ENCODE measurements at places on chromosomes 12 and 14.
A peak's percentile ranks its signal among the peaks of the same experiment; 100 is the strongest.

- no peak for DNase-seq
These were observed 157.3 kb upstream of the DDHD1 start for GRCh38 chr14:53310412-53310811.

- DNase-seq, result peak; percentile 84
These were observed at the start of gene INHBE for GRCh38 chr12:57454566-57455373. Gene INHBE, plus strand, starts transcription at chr12:57455307. Its CDS starts 230 bp downstream, at chr12:57455537.

- DNase-seq, result peak; percentile 42
These were observed 56.6 kb downstream of the CALM1 start for GRCh38 chr14:90453401-90453951.

GRCh38 chr12:46886541-46887041, 60.8 kb upstream of the SLC38A4 start:
- no peak for DNase-seq

DNA sequence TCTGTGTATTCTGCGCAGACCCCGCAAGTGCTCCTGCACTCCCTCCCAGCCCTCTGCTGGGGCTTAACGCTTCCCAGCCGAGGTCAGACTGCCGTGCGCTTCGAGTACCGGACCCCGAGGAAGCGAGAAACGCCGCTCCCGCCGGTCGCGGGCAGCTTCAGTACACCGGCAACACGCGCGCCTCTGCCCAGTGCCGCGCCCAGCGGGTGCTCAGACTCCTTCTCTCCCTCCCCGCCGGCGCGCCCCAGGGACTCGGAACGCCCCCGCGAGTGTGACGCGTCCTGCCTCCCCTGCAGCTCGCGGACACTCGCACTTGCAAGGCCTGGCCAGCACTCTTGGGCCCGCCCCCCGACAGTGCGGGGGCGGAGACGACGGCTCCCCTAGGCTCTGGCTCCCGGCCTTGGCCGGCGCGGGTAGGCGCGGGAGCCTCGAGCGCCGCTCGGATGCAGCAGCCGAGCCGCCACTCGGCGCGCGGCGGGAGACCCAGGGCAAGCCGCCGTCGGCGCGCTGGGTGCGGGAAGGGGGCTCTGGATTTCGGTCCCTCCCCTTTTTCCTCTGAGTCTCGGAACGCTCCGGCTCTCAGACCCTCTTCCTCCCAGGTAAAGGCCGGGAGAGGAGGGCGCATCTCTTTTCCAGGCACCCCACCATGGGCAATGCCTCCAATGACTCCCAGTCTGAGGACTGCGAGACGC, at the start of gene PTGER2:
Gene PTGER2, plus strand, starts transcription at position 410 of the 692 bp plus-strand sequence. Its CDS starts 237 bp downstream, at position 647.
- DNase-seq, result no peak

GRCh38 chr12:107129315-107129930, 36.1 kb upstream of the CRY1 start:
- DNase-seq, result no peak

- no peak for DNase-seq
These were observed 31.8 kb downstream of the LTBP2 start for GRCh38 chr14:74580275-74580672.

GRCh38 chr12:53950789-53951576, 3.7 kb upstream of the HOXC12 start:
- DNase-seq, result no peak

GRCh38 chr12:20868277-20868676, 57.8 kb downstream of the SLCO1B3 start:
- DNase-seq, result no peak

- DNase-seq, result no peak
These were observed 36.5 kb downstream of the WBP11 start for GRCh38 chr12:14766649-14767215.

DNA sequence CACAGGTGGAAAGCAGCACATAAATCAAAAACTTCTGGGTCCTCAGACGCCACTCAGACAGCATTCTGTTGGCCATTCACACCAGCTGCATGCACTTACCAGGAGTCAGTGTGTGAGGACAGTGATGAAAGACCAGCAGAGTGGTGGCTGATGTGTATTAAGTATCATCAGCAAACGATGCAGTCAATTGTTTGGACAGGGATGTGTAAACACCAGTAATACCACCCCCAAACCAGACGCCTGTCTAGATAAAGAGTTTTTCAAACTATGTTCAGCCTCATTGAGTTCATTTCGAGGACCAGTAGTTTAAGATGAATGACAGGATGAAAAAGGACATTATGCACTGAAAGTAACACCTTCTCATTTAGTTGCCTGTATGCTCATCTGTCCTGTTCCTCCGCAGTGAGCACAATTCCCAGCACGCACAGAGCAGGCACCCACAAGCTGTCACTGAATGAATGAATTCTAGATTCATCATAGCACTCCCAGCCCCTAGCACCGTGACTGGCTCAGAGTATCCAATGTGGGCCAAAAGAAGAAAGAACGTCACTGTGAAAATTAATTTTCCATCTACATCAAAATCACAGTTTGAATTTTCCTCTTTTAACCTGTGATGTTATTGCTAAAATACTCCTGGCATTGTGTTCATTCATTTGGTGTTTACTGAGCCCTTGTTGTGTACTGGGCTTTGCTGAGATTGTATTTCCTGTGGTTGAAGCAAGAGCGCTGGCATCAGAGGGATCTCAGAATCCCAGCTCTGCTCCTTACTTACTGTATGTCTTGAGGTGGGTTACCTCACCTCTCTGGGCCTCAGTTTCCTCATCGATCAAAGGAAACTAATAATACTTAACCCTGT, 124.8 kb upstream of the NOS1 start:
- no peak for DNase-seq

GRCh38 chr12:24721191-24721590, 227.7 kb downstream of the BCAT1 start:
- DNase-seq, result no peak

- DNase-seq, result no peak
These were observed 397 bp upstream of the BORCS5 start for GRCh38 chr12:12356467-12356895.

- DNase-seq, result no peak
These were observed 226.0 kb upstream of the PDE3A start for GRCh38 chr12:20142316-20142715.

GRCh38 chr12:43370263-43370662, 181.7 kb downstream of the ADAMTS20 start:
- DNase-seq, result no peak

- DNase-seq, result peak; percentile 27
These were observed 225.0 kb upstream of the GRIP1 start for GRCh38 chr12:66903782-66904396.

DNA sequence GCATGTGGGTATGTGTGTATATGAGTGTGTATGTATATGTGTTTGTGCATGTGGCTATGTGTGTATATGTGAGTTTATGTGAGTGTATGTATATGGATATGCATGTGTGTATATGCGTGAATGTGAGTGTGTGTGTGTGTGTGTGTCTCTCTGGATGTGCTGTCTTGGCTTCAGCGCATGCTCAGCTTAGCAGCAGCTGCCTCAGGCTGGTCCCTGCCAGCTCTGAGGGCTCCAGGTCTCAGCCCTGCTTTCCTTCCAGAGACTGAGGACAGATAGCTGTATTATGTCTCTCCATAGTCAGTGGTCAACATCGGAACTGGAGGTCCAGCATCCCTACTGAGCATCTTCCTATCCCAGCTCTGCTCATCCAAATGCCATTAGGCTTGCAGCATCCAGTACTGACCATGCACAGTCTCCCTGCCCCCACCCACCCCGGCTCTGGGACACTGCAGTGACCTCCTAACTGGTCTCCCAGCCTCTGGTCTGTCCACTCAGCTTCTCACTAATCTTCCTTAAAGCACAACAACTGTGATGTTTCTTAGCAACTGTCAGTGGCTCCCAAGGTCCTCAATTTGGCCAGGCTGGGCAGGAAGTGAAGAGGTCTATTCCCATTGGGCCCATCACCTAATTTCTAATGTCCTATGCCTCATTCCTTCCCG, 22.8 kb downstream of the FAIM2 start:
- no peak for DNase-seq

GRCh38 chr12:46267575-46267824, 1.3 kb downstream of the SLC38A1 start:
- DNase-seq, result peak; percentile 25

GRCh38 chr12:76201758-76202157, 117.3 kb upstream of the NAP1L1 start:
- no peak for DNase-seq
